Epithelial cell of proximal tubule (primary cell): ENCODE measurements at places on chromosomes 3 and 15.

DNA sequence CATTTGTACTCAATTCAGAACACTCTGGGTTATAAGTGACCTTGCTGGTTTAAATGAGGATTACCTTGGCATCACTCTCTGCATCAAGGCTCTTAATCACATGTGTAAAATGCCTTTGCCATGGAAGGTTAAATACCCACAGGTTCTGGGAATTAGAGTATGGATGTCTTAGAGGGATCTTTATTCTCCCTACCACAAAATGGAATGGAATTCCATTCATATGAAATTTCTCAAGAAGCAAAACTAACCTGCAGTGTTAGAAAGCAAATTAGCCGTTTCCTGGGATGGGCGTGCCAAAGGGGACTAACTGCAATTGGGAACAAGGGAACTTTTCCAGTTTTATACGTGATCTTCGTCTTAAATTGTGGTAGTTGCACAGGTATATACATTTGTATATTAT is 39.8 kb downstream of the TBL1XR1 start:
- no peak for DNase-seq

DNA sequence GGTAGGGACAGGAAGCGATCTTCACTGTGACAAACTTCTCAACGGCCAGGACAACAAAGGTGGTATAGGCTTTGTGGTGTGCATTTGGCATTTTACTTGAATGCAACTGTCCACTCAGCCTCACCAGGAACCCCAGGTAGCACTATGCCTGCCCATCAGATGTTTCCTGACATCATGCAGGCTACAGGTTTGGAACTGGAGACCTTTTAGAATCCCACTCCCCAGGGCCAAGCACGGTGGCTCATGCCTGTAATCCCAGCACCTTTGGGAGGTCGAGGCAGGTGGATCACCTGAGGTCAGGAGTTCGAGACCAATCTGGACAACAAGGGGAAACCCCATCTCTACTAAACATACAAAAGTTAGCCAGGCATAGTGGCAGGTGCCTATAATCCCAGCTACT is 9.6 kb downstream of the STARD5 start:
- DNase-seq = no peak

DNA sequence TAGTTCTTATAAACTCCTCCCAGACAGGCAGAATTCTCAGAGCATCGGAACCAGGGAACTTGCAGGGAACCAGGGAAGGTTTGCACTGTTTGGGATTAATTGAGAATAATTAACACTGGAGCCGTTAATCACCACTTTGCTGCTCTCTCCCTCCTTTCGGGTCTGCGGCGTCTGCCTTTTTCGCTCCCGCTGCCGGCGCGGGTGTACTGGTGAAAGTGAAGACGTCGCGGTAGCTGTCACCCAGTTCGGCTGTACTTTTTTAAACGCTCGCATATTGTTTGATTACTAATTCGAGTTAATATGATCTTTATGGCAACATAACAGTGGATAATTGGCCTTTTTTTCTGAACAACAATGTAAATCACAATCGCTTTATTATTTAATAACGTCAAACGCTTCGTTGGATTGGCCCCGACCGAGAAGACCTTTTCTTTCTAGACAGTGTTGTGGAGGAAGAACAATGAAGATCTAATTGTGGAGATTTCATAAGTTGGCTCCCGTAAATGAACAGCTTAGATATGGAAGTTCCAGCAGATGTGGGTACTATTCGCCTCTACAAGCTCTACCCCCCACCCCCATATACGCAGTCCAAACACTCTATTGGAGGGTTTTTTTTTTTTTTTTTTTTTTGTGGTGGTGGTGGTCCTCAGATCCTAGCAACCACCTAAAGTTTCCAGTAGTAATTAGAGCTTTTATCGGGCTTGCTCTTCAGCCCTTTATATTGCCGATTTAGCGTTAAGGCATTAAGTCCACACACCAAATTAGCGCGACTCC is 12.7 kb downstream of the SOX2 start:
- DNase-seq = no peak

DNA sequence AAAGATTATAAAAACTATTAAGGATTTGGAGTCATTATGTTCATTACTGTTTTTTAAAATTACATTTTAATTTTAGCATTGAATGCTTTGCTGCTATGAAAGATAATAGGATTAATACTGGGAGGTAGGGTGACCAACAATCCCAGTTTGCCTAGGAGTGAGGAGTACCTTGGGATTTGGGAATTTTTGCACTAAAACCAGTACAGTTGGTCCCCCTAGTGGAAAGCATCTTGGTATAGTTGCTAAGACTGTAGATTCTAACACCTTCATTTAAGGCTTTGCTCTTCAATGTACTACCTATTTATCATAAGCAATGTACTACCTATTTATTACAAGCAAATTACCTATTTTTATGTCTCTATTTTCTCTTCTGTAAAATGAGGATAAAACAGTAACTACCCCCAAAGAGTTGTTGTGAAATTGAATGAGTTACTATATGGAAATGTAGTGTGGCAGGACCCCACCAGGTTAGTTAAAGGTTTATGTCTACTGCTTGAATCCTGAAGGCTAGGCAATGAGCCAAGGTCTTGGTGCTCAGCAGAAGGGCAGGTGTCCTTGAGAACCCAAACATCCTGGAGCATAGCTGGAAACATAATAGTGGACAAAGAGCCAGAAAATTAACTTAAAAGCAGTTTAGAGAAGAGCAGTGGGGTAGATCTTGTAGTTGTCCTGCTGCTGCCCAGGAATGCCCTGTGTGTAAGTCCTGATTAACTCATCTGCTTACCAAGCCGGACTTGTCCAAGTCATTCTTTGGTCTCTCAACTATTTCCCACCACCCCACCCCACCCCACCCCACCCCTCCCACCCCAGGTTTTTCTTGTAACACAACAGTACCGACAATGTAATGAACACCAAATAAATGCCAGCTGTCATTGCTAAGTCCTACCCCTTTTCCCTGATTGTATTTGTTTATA is 49.2 kb upstream of the NMD3 start:
- DNase-seq = peak; percentile 52

- DNase-seq = no peak
Measured at GRCh38 chr3:56885453-56885852, 83.7 kb upstream of the ARHGEF3 start.

DNA sequence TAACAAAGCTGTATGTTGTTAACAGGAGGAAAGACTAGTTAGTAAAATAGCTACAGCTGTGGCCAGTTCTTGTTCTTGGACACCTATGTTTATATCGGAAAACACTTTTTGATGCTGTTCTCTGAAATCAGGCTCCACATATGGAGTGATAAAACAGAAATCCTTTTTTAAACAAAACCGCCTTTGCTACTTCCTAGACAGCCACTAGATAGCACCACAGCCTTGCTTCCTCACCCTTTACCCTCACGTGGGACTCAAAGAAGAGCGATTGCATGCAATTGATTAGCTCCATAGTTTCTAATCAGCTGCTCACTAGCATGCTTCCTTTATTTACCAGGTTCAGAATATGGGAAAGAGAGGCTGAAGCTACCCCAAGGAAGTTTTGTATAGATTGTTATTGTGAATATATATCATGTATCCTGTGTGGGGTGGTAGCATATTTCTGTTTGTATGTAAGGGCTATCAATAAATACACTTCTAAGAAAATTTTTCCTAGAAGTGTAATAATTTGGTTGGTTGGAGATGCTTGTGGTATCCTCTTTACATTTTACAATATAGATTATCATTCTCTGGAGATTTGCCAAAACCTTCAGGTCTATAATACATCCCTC is 4.3 kb upstream of the MTFMT start:
- no peak for DNase-seq

DNA sequence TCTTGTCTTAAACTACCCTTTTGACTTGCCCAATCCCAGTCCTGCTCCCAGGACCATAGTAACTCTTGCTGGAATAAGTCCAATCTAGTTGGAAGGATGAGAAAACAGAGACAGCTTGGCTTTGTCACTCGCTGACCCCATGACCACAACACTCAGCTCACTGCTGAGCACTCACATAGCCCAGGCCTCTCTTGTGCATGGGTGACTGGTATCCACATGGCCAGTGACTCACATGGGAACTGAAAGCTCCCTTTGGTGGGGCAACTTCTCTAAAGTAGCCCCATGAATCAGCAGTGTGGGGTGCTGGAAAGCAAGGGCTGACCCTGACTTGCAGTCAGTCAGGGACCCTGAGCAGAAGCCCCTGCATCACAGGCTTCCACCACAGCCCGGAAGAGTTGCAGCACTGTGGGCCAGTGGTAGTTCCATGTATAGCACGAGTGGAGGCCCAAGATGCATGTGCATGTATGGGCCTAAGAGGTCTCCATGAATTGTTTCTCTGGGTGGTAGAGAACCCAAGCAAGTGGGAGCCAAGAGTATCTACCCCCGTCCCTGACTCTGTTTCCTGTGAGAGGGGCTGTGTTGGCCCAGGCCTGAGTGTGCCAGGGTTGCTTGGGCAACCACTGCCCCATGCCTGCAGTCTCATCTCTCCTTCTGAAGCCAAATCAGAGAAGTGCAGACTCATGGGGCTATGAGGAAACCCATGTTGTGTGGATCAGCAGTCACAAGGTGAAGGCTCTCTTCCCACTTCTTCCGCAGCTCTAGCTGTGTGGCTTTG is 62.1 kb upstream of the XCR1 start:
- peak; percentile 98 for DNase-seq

GRCh38 chr3:10334459-10334858 is 13.5 kb upstream of the SEC13 start:
- DNase-seq = no peak

GRCh38 chr15:71472566-71472965 is 337.8 kb upstream of the NR2E3 start:
- DNase-seq = no peak

DNA sequence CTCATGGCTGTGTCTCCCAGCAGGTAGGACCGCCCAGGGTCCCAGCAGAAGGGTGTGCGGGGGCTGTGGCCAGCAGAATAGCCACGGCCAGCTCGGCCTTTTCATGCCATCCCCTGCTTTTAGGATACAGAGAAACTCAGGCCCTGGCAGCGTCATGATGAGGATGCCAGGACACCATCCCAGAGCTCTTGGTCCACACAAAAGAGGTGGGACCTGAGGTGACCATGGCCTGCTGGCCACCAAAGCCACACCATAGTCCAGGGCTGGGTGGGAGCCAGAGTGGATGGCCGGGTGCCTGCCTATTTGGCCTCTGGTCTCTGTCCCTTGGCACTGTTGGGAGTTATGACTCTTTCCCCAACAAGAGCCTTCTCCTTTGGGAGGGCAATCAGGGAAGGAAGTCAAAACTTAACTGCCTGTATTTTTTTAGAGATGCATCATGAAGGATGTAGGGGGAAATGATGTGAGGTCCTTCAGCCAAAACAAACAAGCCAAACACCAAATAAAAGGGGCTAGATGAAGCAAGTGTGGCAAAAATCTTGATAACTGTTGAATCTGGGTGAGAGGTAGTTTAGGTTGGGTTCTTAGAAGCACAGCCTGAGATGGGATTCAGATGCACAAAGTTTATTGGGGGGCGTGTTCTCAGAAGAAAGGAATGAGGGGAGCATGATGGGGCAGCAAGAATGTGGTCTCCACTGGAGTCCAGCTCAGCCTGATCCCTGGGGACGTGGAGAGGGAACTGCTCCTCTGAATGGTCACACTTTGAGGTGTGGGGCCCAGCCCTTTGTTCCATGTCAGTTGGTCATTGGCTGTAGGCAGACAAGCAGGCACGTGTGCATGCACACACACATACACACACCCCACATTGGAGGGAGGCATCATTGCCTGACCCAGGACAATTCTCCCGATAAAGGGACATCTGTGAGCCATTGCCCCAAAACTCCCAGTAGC is 33.2 kb downstream of the SMAD6 start:
- DNase-seq = no peak

GRCh38 chr3:4746241-4746958 is 232.8 kb upstream of the BHLHE40 start:
- DNase-seq = no peak

DNA sequence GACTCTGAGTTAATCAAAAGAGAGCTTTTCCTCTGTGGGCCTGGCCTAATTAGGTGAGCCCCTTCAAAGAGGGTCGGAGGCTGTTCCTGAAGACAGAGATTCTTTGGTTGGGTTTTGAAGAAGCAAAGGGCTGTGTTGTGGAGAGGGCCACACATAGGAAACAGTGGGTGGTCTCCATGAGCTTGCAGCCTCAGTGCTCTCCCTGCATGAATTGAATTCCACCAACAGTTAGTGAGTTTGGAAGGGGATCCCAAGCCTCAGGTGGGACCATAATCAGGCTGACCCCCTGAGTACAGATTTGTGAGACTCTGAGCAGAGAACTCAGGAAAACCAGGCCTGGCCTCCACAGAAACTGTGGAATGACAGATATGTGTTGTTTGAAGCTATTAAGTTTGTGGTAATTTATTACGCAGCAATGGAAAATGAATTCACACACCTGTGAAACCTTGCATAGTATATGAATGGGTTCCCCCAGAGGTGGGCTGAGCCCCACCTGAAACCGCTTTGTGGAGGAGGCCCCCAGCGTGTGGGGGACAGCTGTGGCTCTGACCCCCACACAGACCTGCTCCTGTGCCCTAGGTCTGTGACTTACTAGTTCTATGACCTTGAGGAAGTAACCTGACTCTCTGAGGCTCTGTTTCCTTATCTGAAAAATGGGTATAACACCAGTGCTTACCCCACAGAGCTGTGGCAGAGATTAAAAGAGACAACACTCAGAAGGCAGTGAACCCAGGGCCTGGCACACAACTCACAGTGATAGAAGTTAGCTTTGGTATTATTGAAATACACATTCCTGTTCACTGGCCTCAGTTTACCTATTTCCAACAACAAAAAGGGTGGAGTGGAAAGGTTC is 431.3 kb downstream of the FOXP1 start:
- DNase-seq = no peak

GRCh38 chr15:62853841-62854225 is 188.7 kb upstream of the TPM1 start:
- DNase-seq = no peak

- DNase-seq = no peak
Measured at GRCh38 chr3:136694321-136694720, 57.9 kb downstream of the STAG1 start.

DNA sequence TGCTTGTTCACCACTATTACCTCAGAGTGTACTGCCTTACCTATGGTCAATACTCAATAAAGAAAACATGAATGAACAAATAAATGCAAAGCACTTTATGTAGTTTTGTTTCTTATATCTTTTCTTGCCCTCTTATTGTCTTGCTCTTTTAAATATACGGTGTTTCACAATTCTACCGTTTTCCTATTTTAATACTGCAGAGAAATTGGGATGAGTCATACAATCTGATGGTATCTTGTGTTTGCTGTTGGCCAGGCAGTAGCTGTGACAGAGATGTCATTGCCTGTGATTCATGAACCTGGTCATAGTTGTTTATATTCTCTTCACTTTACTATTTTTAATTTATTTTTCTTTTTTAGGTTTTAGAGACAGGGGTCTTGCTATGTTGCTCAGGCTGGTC is 48.3 kb downstream of the SERP1 start:
- DNase-seq = no peak

DNA sequence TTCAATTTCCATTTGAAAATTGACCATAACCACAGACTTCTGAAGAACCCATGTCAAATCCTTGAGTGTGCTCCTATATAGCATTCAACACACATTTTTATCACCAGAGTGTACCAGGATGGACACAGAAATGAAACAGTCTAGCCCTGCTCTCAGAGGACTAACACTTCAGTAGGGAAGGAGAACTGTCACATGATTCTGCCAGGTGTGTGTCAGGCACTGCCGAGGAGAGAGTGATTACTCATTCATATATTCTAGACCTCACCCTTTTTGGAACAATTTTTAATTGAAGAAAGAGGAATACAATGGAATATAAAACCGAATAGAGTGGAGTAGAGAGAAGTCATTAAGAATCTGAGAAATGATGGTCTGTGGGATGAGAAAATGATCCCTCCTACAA is 125.8 kb downstream of the ERC2 start:
- no peak for DNase-seq
